SJCRH30 (cell line): ENCODE measurements at places on chromosomes 5 and 9. TPM values are rescaled to one million over a fixed set of nuclear protein-coding genes. Genes with fewer than 3 reads are reported as not detected.

SPTAN1 gene
- total RNA-seq = 153 and 155 TPM in 2 replicates

DDX4 gene
- total RNA-seq = not detected in 2 replicates

KLHL3 gene
- total RNA-seq = 0.03 TPM in 1 of 2 replicates, not detected in the other

PDE6A gene
- 0.28 and 0.47 TPM in 2 replicates for total RNA-seq

TRIM7 gene
- 6.9 and 9.0 TPM in 2 replicates for total RNA-seq

GHR gene
- total RNA-seq = 31.2 and 34.0 TPM in 2 replicates

BTNL9 gene
- not detected in 2 replicates for total RNA-seq

CCNJL gene
- total RNA-seq = 6.5 and 6.8 TPM in 2 replicates

PAIP2 gene
- total RNA-seq = 125 and 131 TPM in 2 replicates

TAF11L5 gene
- not detected in 2 replicates for total RNA-seq

BNIP1 gene
- total RNA-seq = 18.9 and 22.2 TPM in 2 replicates

KCNIP1 gene
- total RNA-seq = 0.81 and 1.4 TPM in 2 replicates

IL4 gene
- total RNA-seq = not detected in 2 replicates
